ENCODE measurements at places on chromosomes 4 and X. TPM values are rescaled to one million over a fixed set of nuclear protein-coding genes. Genes with fewer than 3 reads are reported as not detected.
A peak's percentile ranks its signal among the peaks of the same experiment; 100 is the strongest.

Gene HDAC8
- total RNA-seq = 31.5 TPM

DNA sequence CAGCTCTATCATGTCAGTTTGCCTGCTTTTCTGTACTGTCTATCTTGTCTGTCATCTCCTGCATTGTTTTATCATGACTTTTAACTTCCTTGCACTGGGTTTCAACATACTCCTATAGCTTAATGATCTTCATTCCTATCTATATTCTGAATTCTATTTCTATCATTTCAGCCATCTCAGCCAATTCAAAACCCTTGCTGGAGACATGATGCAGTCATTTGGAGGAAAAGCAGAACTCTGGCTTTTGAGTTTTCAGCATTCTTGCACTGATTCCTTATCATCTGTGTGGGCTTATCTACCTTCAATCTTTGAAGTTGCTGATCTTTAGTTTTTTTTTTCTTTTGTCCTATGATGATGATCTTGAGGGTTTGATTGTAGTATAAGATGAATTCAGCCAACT, 493.8 kb upstream of the GALNT7 start:
- peaks cover 12% of the 10 kb centered on the region for H3K36me3 ChIP-seq
- H3K4me1 ChIP-seq = no peaks in the 10 kb centered on the region
- H3K27ac ChIP-seq = no peak overlapping the region
- H3K27me3 ChIP-seq = no peaks in the 10 kb centered on the region
- DNase-seq = no peak

Gene SPOCK3
- total RNA-seq = not detected

- H3K36me3 ChIP-seq = peaks cover 20% of the 10 kb centered on the region
- no peak for DNase-seq
- no peaks in the 10 kb centered on the region for H3K27me3 ChIP-seq
- H3K27ac ChIP-seq = no peak overlapping the region
- H3K4me1 ChIP-seq = peaks cover 5% of the 10 kb centered on the region
Observed at GRCh38 chr4:47543331-47543730, 58.3 kb downstream of the ATP10D start.

GRCh38 chrX:24999511-24999910, 16.3 kb downstream of the ARX start:
- no peak for DNase-seq
- peaks cover 5% of the 10 kb centered on the region for H3K4me1 ChIP-seq
- H3K4me3 ChIP-seq = no peak overlapping the region
- peaks cover 16% of the 10 kb centered on the region for H3K27me3 ChIP-seq
- H3K36me3 ChIP-seq = no peaks in the 10 kb centered on the region
- no peak overlapping the region for H3K27ac ChIP-seq

DNA sequence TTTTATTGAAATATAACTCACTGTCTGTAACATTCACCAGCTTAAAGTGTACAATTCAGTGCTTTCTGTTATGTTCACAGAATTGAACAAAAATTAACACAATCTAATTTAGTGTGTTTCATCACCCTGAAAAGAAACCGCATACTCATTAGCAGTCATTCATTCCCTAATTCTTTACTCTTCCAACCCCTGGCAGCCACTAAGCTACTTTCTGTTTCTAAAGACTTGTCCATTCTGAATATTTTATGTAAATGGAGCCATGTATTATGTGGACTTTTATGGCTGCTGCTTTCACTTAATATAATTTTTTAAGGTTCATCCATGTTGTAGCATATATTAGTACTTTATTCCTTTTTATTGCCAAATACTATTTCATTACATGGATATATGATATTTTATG, 94.7 kb upstream of the ATP8A1 start:
- DNase-seq = no peak
- H3K4me3 ChIP-seq = no peak overlapping the region
- H3K27ac ChIP-seq = no peak overlapping the region
- H3K27me3 ChIP-seq = peaks cover 11% of the 10 kb centered on the region

DNA sequence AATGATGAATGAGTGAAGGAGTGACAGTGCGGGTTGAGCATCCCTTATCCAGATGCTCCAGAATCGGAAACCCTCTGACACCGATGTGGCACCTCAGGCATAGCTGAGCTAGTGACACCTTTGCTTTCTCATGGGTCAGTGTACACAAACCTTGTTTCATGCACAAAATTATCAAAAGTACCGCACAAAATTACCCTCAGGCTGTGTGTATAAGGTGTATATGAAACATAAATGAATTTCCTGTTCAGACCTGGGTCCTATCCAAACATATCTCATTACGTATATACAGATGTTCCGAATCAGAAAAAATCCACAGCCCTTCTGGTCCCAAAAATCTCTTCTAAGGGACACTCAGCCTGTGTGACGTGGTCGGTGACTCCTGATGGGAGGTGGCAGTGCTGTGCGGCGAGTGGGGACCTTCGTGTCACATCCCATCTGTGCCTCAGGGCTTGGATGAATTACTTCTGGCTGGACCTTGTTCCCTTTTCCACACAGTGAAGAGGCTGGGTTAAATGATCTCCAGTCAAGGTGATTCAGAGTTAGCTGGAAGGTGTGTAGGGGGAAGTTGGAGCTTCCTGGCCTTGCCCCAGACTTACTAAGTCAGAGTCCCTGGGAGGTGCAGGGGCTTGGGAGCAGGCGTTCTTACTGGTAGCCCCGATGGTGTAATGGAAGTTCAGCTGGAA, 18.8 kb downstream of the RGS12 start:
- H3K4me3 ChIP-seq = no peak overlapping the region
- DNase-seq = no peak
- H3K27ac ChIP-seq = no peak overlapping the region

Gene TCEAL3
- 5.4 TPM for total RNA-seq

Gene ABCG2
- 0.48 TPM for total RNA-seq

Gene AGTR2
- not detected for total RNA-seq

Gene TEX13A
- not detected for total RNA-seq

DNA sequence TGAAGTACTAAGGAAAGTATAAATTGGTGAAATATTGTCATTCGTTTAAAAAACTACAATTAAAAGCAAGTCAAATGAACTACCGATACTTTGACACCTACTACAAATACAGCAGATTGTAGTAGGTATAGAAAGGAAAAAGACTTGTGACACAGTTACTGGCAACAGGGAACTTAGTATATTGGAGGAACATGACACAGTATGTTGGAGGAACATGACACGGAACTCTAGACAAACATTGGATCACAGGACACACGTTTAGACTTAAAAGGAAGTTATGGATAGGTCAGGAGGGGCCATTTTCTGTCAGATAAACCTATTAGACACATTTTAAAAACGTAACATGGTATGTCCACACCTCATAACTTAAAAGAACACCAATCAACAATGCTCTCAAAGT, 132.5 kb downstream of the APBB2 start:
- no peaks in the 10 kb centered on the region for H3K4me1 ChIP-seq
- H3K27ac ChIP-seq = no peak overlapping the region
- DNase-seq = no peak
- peaks cover 10% of the 10 kb centered on the region for H3K36me3 ChIP-seq
- H3K4me3 ChIP-seq = no peak overlapping the region

GRCh38 chrX:53281321-53281822, at the start of gene IQSEC2:
TSS of gene IQSEC2 (minus strand) at chrX:53281584.
- H3K27me3 ChIP-seq = no peaks in the 10 kb centered on the region
- DNase-seq = no peak

DNA sequence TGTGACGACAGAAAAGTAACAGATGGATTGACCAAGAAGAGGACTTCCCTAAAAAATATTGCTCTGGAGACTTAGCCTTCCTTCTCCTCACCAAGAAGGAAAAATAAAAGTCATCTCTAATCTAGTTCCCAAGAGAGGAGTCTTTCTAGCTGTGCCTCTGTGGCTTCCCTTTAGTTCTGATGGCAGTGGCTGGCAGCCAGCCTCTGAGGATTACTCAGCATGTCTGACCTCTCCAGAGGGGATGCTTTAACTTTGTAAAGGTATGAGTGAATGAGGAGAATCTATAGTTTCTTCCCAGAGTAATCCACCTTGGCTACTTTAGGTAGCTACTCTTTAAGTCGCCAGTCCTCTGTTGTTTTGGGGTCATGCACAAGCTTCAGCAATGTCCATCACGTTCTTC, 163.9 kb upstream of the KIT start:
- no peak for DNase-seq
- no peak overlapping the region for H3K27ac ChIP-seq

DNA sequence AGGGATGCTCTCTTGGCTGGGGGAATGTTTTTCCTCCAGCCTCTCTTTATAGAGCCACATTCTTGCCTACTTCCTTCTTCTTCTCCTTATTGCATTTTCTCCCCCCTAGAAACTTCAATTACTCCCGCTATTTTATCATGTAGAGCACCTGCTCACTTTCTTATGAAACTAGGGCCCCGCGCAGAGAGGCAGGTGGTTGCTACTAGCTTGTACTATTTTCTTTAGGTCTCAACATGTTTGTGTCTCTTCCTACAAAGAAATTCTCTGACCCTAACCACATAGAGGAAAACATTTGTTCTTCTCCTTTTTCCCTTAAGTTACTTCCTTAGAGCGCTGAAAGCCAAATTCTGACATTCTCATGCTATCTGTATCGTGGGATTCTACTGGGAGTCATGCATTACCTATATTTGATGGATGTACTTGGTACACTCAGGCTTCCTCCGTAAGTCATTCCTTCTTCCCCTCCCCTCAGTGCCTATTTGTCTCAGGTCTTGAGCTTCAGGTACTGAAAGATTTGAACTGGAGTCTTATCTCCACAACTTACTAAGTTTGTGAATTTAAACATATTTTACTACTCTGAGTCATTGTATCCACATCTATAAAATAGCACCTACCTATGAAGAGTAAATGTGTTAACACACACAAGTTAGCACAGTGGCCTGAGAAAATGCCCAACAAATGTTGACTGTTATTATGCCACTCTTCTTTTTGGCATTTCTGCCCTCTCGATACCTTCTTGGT, 159.1 kb upstream of the LEF1 start:
- no peak for DNase-seq
- H3K4me1 ChIP-seq = peaks cover 3% of the 10 kb centered on the region
- peaks cover 27% of the 10 kb centered on the region for H3K27me3 ChIP-seq
- no peaks in the 10 kb centered on the region for H3K36me3 ChIP-seq

Gene SYNPO2
- total RNA-seq = 0.17 TPM

- no peak for DNase-seq
- no peak overlapping the region for H3K27ac ChIP-seq
- no peaks in the 10 kb centered on the region for H3K36me3 ChIP-seq
- no peak overlapping the region for H3K4me3 ChIP-seq
Observed at GRCh38 chrX:41240509-41240908, 93.5 kb upstream of the DDX3X start.

DNA sequence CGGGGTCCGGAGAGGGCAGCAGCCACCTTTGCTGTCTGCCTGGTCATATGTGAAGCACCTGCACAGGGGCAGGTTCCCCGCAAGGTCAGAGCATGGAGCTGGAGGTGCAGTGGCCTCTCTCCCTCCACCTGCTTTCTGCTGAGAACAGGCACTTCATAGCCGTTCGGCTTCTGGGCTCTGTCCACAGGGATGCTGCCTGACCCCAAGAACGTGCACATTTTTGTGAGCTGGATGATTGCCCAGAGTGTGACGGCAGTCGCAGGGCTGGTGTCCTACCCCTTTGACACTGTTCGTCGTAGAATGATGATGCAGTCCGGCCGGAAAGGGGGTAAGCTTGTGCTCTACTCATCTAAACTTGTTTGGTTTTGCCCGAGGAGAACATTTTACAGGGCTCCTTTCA, 2.5 kb downstream of the SLC25A4 start:
- no peak for DNase-seq
- H3K4me1 ChIP-seq = peaks cover 13% of the 10 kb centered on the region
- H3K27ac ChIP-seq = no peak overlapping the region
- no peak overlapping the region for H3K4me3 ChIP-seq
- no peaks in the 10 kb centered on the region for H3K27me3 ChIP-seq
- no peaks in the 10 kb centered on the region for H3K36me3 ChIP-seq

DNA sequence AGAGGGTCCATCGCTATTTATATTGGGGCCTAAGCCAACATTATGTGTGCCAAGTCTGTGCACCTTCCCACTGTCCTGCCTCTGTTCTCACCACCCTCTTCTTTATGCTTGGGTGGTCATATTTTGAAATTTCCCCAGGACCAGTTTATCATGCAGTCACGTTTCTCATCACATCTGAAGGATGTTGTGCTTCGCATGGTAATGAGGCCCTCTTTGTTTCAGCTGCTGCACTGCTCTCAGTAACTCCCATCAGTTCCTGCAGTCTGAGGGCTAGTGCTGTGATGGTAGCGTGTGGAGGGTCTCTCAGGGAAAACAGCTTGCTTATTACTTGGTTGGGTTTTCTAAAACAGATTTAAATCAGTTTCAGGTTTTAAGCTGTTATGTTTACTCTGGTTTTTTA, 288.0 kb downstream of the AFF2 start:
- H3K4me1 ChIP-seq = no peaks in the 10 kb centered on the region
- no peaks in the 10 kb centered on the region for H3K36me3 ChIP-seq
- no peak overlapping the region for H3K27ac ChIP-seq
- no peak overlapping the region for H3K4me3 ChIP-seq
- no peak for DNase-seq

Gene PDCL2
- total RNA-seq = not detected

- H3K4me1 ChIP-seq = peaks cover 4% of the 10 kb centered on the region
- no peaks in the 10 kb centered on the region for H3K36me3 ChIP-seq
- no peak overlapping the region for H3K27ac ChIP-seq
- DNase-seq = no peak
Observed at GRCh38 chrX:43474321-43474720, 181.8 kb upstream of the MAOA start.

Gene CLNK
- total RNA-seq = 0.45 TPM

Gene FAT4
- total RNA-seq = 1.4 TPM

GRCh38 chr4:110004556-110004955, 91.9 kb downstream of the EGF start:
- no peak overlapping the region for H3K27ac ChIP-seq
- DNase-seq = no peak
- H3K27me3 ChIP-seq = no peaks in the 10 kb centered on the region

Gene IL1RAPL2
- not detected for total RNA-seq

GRCh38 chrX:123975180-123975579, 13.7 kb downstream of the STAG2 start:
- no peaks in the 10 kb centered on the region for H3K27me3 ChIP-seq
- no peak overlapping the region for H3K4me3 ChIP-seq
- H3K36me3 ChIP-seq = no peaks in the 10 kb centered on the region
- H3K4me1 ChIP-seq = peaks cover 33% of the 10 kb centered on the region

Gene RIPPLY1
- total RNA-seq = not detected

Gene GPR143
- total RNA-seq = not detected

DNA sequence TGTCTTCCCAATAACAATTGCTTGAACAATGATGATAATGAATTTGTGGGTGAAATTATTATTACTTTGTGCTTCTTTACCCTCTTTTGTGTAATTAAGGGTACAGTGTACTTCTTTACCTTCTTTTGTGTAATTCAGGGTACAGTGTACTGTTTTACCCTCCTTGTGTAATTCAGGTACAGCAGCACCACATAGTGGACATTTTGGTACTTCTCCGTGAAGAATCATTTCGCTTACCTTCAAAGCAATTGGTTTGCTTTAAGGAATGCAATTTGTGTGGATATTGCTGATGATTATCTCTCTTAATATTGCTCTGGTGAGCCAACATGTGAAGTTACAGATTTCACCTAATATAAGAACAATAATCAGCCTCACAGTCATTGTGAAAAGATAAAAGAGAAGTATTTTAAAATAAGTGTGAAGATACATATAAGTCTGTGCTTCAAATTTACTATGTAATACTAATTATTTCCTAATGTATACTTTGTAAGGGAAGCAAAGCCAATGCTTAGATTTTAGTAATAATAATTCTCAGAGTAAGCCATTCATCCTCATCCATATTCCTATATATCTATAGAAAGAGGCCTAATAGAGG, 27.2 kb upstream of the SEC24B start:
- H3K27me3 ChIP-seq = peaks cover 17% of the 10 kb centered on the region
- DNase-seq = no peak
- H3K4me1 ChIP-seq = peaks cover 3% of the 10 kb centered on the region
- no peak overlapping the region for H3K4me3 ChIP-seq

Gene BEX1
- total RNA-seq = not detected

GRCh38 chr4:8308144-8308543, 38.6 kb downstream of the HTRA3 start:
- no peaks in the 10 kb centered on the region for H3K36me3 ChIP-seq
- no peak overlapping the region for H3K4me3 ChIP-seq
- peak; percentile 23 for DNase-seq
- H3K27me3 ChIP-seq = peaks cover 7% of the 10 kb centered on the region

Data from natural killer cell treated with Interleukin-12 subunit alpha and Interleukin-12 subunit beta and Interleukin-15 and Interleukin-18, amount 100 ng/mL, for 72 hours (primary cell).